Hippocampal formation (tissue), 2 donors: ENCODE measurements at places on chromosomes 11 and 22.

DNA sequence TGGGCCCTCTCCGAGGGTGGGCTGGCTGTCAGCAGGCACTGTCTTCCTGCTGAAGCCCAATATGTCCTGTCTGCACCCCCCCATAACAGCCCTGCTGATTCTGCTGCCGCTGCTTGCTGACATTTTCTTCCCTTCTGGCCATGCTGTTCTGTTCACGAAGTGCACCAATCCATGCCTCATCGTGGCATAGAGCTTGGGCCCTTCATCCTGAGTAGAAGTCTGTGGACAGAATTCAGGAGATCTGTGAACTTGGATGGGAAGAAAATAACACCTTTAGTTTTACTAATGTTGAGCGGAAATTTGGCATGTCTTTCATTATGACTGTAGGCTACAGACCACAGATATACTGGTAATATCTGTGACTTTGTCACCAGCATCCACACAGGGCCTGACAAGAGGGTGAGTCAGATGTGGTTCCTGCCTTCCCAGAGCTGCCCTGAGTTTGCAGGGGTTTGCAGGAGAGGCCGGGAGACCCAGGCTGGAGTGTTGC, 14.1 kb upstream of the KIAA0930 start:
- no peak for DNase-seq

DNA sequence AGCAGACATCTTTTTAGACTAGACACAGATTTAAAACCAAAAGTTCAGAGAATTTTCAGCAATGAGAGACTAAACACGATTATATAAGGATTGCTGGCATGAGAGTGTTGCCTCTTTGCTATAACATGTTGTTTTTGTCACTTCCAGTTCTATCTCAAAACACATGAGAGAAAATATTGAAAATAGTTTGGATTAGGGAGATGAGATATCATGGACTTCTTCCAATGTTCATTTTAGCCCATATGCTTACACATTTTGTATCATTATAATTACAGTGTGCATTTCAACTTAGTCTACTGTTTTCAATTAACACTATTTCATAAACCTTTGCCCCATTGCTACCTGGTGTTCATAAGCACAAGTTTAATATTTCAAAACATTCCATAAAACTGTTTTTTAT, 175.9 kb upstream of the PGR start:
- DNase-seq = no peak

GRCh38 chr22:26555478-26555877, 34.5 kb downstream of the TPST2 start:
- DNase-seq = no peak

GRCh38 chr11:72002841-72003775, 4.4 kb downstream of the IL18BP start:
- DNase-seq = no peak

GRCh38 chr22:34080433-34080832, 160.2 kb upstream of the LARGE1 start:
- no peak for DNase-seq

DNA sequence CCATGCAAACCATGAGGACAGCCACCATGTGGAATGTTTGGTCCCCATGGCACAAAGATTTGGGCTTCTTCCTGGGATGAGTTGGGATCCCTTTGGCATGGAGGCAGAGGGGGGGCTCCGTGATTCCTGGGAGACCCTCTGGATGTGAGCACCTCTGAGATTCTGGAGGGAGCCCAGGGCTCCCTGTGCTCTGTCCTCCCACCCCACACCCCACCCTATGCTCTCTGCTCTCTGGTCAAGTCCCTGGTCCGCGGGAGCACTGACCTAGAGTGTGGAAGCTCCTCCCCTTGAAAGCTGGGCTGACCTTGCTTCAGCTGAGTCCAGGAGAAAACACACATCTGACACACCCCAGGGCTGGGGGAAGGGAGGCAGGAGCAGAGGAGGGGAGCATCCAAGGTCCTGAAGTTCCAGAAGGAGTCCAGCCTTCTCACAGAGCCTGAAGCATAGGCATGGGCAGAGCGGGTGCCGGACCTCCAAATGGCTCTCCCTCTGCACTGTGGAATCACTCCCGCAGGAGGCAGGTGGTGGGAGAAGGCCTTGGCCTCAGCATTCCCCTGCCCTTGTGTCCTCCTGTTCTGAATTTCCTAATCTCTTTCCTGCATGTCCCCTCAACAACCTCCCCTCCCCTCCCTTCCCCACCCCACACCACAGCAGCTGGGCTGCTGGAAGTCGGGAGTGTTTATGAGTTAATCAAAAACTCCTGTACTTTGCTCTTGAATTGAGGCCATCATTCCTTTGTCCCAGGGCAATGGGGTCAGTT, 25.7 kb upstream of the OAF start:
- no peak for DNase-seq

- DNase-seq = no peak
Measured at GRCh38 chr22:38325587-38325986, 8.4 kb upstream of the CSNK1E start.

DNA sequence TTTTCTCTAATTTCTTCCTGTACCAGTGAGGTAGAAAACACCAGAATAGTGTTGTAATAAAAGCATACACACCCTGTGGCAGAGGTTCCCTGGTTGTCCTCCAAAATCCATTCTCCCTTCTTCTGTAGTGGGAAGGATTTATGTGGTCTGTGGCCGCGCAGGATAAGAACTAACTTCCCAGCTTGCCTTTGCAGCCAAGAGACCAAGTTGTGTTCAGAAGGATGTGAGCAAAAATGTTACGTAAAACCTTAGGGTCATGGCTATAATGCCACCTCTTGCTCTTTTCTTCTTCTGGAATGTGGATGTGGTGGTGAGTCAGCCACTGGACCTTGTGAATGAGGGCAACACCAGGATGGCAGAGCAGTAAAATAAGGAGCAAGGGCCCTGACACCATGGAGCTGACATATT, 28.4 kb downstream of the CCDC90B start:
- no peak for DNase-seq

DNA sequence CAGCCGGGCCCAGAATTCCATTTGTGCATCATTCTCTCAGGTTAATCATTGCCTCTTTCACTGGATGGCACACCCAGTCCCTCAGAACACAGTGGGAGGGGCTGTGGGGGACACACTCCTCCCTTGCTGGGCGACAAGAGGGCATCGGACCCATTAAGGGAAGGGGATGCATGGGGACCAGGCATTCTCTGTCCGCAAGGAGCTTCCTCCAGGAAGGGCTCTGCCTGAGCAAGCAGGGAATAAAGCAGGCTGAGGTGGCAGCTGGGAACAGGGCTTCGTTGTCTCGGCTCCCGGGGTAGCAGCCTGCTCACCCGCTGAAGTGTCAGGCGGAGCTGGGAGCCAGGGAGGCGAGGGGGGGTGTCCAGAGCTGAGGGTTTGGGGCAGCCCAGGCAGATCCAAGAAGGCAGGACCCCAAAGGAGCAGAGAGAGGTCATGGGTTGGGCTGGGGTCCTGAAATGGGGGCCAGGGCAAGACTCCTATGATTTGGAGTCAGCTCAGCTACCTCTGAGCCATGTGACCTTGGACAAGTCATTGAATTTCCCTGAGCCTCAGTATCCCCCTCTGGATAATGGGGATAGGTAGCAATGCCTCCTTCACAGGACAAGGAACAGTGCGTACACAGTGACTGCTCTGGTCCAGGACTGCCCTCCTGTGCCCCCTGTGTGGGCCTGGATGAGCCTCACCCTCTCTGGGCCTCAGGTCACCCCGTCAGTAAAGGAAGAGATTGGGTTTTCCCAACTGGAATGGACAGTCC, 1.4 kb downstream of the GAL3ST1 start:
- DNase-seq = peak; percentile 62

DNA sequence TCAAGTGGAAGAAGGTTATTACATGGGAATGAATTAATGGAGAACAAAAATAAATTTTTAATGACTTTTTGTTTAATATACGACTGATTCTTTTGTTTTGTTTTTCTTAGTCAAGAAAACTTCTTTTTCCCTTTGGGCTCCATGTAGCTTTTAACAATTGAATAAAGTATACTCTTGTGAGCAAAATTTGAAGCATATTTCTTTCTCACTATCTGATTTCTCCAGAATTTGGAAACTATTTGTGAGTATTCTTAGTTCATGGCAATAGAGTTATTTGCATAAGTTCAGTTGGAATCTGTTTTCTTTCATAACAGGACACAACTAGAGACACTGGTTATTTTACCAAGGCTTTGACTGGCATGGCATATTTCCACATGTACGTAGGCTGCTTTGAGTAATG, 3.8 kb upstream of the APOL1 start:
- no peak for DNase-seq
